ENCODE measurements at places on chromosomes 5 and 9. TPM values are rescaled to one million over a fixed set of nuclear protein-coding genes. Genes with fewer than 3 reads are reported as not detected.
A peak's percentile ranks its signal among the peaks of the same experiment; 100 is the strongest.

- peaks cover 7% of the 10 kb centered on the region for H3K36me3 ChIP-seq
- no peak overlapping the region for H3K27ac ChIP-seq
- no peak overlapping the region for H3K4me3 ChIP-seq
- no peaks in the 10 kb centered on the region for H3K27me3 ChIP-seq
These were observed 34.2 kb downstream of the AOPEP start for GRCh38 chr9:94760660-94761059.

Gene HSPB3
- total RNA-seq = not detected

Gene FSTL4
- 0.42 TPM for total RNA-seq

GRCh38 chr5:88680253-88681132 lies 202.5 kb downstream of the MEF2C start:
- peak overlapping the region; percentile 58 for H3K4me3 ChIP-seq
- H3K27ac ChIP-seq = no peak overlapping the region
- H3K36me3 ChIP-seq = peaks cover 2% of the 10 kb centered on the region

Gene SIGMAR1
- 128 TPM for total RNA-seq

GRCh38 chr9:97755618-97756267 lies 58.6 kb upstream of the XPA start:
- H3K27me3 ChIP-seq = peaks cover 47% of the 10 kb centered on the region
- no peak for DNase-seq
- no peak overlapping the region for H3K4me3 ChIP-seq
- H3K4me1 ChIP-seq = no peaks in the 10 kb centered on the region
- H3K36me3 ChIP-seq = no peaks in the 10 kb centered on the region
- H3K27ac ChIP-seq = no peak overlapping the region

Gene RBM18
- 24.9 TPM for total RNA-seq

Gene IL7R
- 64.1 TPM for total RNA-seq

GRCh38 chr9:30239878-30240277 lies 2144.6 kb upstream of the ACO1 start:
- no peaks in the 10 kb centered on the region for H3K4me1 ChIP-seq
- no peak overlapping the region for H3K27ac ChIP-seq
- no peak for DNase-seq
- no peak overlapping the region for H3K4me3 ChIP-seq
- H3K27me3 ChIP-seq = no peaks in the 10 kb centered on the region

Gene ANGPTL2
- total RNA-seq = not detected

- DNase-seq = peak; percentile 67
- peak overlapping the region; percentile 92 for H3K27ac ChIP-seq
- peak overlapping the region; percentile 73 for H3K4me3 ChIP-seq
- peaks cover 37% of the 10 kb centered on the region for H3K36me3 ChIP-seq
- H3K4me1 ChIP-seq = peaks cover 71% of the 10 kb centered on the region
- H3K27me3 ChIP-seq = peaks cover 2% of the 10 kb centered on the region
These were observed 3.1 kb upstream of the HRH2 start for GRCh38 chr5:175654807-175655206.
